Left renal cortex interstitium (tissue), 4 donors: ENCODE measurements at places on chromosomes 6 and 20. TPM values are rescaled to one million over a fixed set of nuclear protein-coding genes. Genes with fewer than 3 reads are reported as not detected.
A peak's percentile ranks its signal among the peaks of the same experiment; 100 is the strongest.

GRCh38 chr6:150334790-150335783 is 33.7 kb upstream of the IYD start:
- peak; percentile 36 for DNase-seq

DNA sequence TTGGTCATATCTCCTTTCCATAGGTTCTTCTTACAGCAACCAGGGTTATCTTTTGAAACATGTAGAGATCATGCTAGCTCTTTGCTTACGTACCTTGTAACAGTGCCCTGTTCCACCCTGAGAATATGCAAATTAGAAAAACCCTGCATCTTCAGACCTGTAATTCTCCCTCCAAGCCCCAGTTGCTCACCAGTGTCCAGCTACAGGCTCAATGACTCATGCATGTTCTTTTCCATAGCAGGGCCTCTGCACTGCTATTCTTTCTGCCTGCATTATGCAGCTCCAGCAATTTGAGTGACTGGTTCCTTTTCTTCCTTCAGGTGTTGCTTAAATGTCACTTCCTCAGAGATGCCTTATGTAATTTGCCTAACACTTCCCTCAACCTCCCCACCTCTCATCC is 636.2 kb downstream of the KHDRBS2 start:
- DNase-seq = no peak

DNA sequence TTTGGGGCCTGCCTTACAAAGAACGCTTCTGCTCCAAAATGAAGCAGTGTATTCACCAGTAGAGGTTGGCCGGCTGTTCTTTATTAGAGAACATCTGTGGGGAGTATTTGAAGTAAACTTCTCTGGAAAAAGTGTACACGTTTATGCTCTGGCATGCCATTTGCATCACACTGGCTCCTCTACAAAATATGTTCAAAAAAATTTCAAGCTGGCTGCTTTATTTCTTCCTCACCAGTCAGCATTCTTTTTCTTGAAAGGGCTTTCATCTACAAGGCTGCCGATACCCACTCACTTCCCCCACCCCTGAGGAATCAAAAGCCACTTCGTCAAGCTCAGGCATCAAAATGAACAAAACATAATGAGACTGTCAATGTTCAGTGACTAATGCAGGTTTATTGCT is 294.1 kb downstream of the TFAP2B start:
- DNase-seq = no peak

- no peak for DNase-seq
Measured at GRCh38 chr20:37977786-37978185, 55.5 kb downstream of the TTI1 start.

The SLA2 gene
- polyA plus RNA-seq = 0.37 TPM
